ENCODE measurements at places on chromosomes 7 and 10.

DNA sequence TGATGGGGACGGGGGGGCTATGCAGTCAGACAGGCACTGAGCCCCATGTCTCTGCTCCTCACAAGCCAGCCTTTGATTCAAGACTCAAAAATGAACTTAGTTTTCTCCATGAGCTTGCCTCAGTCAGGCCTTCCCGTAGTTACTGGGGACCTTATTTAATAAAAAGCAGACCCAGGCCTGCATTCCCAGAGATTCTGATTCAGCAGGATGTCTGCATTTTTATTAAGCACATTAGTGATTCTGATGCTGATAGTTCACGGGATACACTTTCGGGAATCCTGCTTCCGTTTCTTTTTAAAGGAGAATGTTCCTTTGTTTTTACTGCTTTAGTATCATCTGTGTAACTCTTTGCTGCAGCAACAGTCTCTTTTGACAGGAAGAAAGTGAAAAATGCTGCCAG lies 28.3 kb upstream of the PLPP4 start:
- no peak for DNase-seq

DNA sequence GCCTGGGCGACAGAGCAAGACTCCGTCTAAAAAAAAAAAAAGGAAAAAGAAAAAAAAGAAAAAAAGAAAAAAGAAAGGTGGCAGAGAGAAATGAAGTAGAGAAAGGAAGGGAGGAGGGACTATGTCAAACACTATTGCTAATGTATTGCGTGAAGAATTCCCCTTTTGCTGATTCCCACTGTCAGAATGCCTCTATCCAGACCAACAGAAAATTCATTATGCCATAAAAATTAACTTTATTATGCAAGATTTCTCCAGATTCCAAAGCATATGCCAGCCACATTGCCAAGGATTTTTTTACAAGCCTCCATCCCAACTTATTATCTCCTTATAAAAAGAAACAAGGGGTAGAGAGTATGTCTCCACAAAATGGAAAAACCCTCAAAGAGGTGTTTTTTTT lies 209.3 kb downstream of the MTERF1 start:
- no peak for DNase-seq

DNA sequence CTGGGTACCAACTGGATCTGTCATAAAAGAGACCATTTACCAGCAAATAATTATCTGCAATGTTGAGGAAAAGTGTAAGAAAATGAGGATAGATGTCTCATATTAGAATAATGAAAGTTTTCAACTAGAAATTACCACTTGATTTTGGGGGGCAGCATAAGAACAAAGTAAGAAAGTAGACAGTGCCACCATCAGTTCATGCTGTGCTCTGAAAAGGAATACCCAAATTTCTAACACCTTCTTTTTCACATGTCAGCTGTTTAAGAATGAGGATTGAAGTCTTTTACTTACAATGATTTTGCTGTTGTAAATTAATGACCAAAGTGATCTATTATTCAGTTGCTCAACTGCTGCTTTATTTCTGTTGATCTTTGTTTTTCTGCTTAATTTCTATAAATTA lies 578.3 kb downstream of the ETV1 start:
- DNase-seq = no peak

- no peak for DNase-seq
Measured at GRCh38 chr10:34454590-34455261, 360.4 kb downstream of the PARD3 start.

DNA sequence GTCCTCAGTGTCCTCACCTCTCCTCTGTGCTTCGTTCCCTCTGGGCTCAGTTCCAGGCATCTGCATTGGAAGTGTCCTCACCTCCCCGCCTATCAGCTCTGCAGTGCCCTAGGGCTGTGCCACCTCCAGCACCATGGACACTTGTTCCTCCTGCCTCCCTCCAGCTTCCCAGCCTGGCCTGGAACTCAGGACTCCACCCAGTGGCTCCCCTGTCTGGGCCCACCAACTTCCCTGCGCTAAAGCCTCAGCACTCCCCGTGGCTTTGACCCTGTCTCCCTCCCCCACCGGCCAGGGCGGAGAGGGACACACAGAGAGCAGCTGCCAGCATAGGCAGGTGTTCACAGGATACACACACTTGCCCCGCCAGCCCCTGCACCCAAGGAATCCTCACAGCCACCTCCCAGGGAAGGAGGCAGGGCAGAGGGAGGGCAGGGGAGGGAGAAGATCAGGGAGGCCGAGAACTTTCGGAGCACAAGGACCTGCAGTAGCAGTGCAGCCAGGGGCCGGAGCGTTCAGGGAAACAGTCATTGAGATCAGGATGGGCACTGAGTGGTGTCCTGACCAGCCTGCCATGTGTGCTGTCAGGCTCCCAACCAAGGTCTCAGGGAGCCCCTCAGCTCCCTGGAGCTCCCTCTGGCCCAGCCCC lies 31.3 kb downstream of the ANXA8 start:
- DNase-seq = no peak

DNA sequence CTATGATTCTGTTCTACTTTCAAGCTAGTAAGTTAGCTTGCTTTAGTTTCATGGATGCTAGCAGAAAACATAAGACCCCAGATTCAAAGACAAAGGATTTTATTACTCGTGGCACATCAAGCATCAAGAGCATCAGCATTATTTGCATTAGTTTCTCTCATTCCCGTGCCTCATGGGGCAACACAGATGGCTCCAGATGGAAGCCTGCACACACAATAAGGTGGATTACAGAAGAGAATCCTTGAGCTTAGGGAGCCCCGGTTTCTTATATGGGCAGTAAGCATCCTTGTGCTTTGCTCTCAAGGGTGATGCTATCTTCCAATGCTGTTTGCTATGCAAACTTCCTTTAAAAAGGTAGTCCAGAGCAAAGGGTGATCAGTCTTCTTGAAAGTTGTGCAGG lies 10.7 kb upstream of the CAPZA2 start:
- DNase-seq = no peak

DNA sequence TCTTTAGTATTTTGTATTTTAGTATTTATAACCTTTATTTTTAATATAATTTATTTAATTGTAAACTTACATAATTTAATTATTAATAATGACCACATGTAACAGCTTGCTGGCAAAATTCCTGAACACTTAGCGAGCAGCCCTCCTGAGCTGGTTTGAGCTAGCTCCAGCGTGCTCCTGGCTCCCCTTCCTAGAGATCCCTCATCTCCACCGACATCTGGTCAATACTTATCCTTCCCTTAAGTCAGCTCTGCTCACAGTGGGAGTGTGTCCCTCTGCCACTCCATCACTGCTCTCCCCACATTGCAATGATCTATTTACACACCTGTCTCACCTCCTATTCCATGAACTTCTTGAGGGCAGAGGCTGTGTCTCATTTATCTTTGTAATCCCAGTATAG lies 20.6 kb upstream of the TBXAS1 start:
- no peak for DNase-seq

GRCh38 chr10:129764901-129765663 lies 199.0 kb downstream of the EBF3 start:
- DNase-seq = no peak

DNA sequence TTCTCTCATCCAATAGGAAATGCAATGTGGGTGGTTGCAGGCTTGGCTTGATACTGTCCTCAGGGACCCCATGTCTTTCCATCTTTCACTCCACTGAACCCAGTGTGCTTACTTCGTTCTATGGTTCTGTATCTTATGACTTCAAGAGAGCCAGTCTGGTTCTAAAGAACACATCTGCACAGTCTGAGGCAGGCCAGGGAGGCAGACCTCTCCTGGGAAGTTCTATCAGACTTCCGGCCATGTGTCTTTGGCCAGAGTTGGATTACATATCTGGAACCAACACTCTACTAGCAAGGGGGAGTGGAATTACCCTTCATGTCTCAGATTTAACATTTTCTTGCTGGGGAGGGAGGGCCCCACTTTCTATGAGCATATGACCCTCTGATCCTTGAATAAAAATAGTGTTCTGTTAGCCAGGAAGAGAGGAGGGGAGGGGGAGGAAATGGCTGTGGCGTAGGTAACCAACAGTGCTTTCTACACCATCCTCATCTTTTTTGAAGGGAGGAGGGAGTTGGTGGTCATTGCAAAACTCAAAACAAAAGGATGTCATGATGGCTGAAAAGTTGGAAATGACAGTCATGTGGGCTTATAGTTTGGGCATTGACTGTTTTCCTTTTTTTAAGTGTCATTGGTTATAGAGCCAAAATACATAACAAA lies 370.2 kb downstream of the GATA3 start:
- no peak for DNase-seq

- no peak for DNase-seq
Measured at GRCh38 chr10:119005362-119006043, 24.0 kb upstream of the NANOS1 start.

GRCh38 chr7:126778101-126778500 lies 474.6 kb downstream of the GRM8 start:
- no peak for DNase-seq

GRCh38 chr7:29935111-29935510 lies 54.5 kb downstream of the SCRN1 start:
- DNase-seq = no peak

- DNase-seq = no peak
Measured at GRCh38 chr10:77111611-77112550, 525.7 kb downstream of the KCNMA1 start.

DNA sequence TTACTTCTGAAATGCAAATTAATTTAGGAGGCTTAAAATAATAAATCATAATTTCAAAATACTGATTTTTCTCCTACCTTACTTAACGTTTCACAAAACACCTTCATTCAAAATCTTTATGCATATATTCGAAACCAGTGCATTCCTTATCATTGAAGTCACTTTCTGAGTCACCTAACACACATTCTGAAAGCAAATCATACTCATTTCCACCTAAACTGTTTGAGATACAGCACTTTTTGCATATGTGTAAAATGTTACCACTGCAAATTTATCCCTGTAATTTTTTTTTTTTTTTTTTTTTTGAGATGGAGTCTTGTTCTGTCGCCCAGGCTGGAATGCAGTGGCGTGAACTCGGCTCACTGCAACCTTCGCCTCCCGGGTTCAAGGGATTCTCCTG lies 15.7 kb downstream of the PPP3CB start:
- DNase-seq = no peak

GRCh38 chr7:78398576-78398975 lies 600.0 kb downstream of the PHTF2 start:
- no peak for DNase-seq

DNA sequence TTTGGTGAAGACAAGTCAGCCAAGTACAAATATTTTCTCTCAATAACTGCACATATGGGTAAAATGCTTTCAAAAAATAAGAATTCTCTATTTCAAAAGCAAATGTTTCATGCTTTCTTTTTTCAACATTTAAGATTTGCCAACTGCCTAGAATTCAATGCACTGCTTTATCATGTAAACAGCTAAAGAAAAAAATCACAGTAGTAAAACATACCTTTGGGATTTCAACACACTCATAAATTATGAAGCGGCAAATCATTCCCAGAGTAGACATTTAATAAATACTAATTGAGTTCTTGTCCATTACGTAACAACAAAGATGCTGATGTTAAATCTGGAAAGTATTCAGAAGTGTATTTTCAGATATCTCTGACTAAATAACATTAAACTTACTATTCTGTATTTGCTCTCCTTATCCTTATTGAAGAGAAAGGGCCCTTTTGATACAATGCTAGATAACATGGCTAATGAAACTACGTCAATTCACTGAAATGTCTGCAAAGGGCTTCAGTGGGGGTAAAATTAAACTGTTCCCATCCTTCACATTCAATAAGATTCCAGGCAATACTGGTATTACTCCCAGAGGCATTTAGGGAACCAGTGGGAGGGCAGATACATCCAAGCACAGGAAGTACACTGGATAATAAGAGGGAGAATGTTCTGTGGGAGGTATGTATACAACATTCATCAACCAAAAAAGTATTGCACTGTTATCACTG lies 13.9 kb downstream of the NAPEPLD start:
- DNase-seq = no peak

- peak; percentile 62 for DNase-seq
Measured at GRCh38 chr7:5143935-5144903, 45.8 kb upstream of the WIPI2 start.

GRCh38 chr7:6117533-6117932 lies 86.4 kb downstream of the ANKRD61 start:
- no peak for DNase-seq

DNA sequence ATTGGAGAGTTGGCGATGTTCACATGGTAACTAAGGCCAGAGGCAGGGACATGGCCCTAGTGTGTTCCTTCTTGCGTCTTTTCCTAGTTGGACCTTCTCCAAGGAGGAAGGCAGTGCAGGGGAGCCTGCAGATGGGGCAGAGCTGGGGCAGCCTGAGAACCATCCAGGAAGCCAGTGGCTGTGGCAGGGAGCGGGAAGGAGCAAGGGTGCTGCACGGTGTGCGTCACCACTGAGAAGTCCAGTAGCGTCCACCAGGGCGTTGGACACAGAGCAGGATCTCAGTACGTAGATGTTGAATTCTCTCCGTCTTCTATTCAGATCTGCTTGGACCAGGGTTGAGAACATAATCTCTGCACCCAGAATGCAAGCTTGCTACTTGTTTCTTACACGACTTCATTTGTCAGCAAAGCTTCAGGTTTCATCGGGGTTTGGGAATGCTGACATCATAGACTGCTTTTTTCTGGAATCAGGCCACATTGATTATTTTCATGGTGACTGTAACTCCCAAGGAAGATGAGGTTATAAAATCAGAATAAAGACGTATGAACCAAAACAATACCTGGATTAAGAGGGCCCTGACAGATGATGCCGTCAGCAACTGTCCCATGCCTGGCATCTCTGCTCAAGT lies 130.3 kb downstream of the HECW1 start:
- no peak for DNase-seq

- DNase-seq = no peak
Measured at GRCh38 chr7:112199035-112199655, 7.1 kb downstream of the DOCK4 start.

DNA sequence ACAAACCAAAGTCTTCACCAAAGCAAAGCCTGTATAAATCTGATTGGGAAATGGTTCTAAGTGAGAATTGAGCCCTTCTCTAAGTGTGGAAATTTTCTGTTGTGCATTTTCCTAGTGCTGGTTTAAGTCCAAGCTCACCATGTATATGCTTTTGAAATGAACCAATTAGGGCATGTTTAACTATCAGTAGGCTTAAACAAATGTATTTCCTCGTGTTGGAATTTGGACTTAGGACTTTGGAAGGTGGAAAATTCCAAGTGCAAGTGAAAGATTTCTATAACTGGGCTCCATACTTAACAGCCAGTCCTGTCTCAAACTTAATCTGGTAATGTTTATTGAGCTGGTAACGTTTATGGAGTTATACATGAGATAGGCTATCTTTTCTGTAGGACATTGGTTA lies 28.5 kb downstream of the CCNY start:
- DNase-seq = no peak

- DNase-seq = no peak
Measured at GRCh38 chr7:141114029-141114664, 40.3 kb downstream of the TMEM178B start.
